NCI-H2107 (cell line): ENCODE measurements at places on chromosomes 2 and 18.

DNA sequence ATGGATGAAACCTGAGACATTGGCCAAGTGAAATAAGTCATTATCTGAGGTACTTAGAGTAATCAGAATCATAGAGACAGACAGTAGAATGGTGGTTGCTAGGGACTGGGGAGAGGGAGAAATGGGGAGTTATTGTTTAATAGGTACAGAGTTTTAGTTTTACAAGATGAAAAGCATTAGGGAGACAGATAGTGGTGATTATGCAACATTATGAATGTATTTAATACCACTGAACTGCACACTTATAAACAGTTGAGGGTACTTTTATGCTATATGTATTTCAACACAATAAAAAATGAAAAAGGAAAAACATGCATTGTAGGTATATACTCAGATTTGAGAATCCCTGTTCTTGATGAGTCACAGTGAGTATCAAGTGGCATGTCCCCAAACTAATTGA, 59.7 kb downstream of the EPC2 start:
- DNase-seq, result no peak

GRCh38 chr2:16678964-16679363, 13.3 kb upstream of the CYRIA start:
- no peak for DNase-seq

GRCh38 chr2:106859498-106859897, 26.5 kb downstream of the ST6GAL2 start:
- no peak for DNase-seq

DNA sequence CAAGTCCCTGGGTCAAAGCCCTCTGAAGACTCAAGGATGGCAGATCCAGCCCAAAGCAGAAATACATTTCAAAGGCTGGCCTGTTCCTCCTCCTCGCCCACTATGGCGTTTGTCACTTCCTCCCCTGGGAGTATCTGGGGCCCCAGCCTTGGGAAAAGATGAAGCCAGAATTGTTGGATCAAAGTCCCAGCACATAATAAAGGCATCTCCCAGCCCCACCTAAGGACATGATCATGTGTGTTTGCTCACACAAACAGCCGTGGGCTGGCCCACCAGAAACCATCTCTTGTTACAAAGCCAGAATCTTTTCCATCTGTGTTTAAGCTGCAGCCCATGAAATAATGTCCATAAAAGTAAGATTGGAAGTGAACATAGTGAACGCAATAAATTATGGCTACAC, 50.1 kb upstream of the HAAO start:
- DNase-seq, result no peak

DNA sequence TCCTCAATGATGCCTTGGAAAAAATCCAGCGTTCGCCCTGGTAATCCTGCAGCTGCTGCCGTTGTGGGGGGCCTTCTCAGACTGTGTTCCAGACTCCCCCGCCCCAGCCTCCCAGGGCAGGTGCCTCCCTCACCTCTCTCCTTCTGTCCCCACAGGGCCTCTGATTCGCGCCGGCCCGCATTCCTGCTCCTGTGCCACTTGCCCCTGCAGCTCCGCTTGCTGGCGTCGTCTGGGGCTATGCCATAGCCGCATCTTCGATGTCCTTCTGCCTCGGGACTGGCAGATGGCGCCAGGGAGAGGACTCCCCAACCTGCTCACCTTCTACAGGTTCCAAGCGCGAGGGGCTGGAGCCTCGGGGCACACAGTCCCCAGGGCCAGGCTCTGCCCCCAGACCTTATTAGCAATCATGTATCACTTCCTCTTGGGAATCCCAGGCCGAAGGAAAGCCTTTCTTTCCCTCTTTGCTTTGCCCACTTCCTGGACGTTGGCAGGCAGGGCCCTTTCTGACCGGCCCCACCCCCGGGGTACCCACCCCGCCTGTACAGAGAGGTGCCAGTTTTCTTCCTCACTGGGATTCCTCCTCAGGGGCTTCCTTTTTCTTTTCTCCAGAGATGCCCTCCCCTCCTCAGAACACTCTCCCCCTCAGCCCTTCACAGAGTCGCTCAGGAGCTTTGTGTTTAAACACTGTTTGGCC, 4.4 kb downstream of the SPATA3 start:
- DNase-seq, result no peak

- DNase-seq, result no peak
Measured at GRCh38 chr2:64493788-64494187, 30.3 kb upstream of the AFTPH start.

DNA sequence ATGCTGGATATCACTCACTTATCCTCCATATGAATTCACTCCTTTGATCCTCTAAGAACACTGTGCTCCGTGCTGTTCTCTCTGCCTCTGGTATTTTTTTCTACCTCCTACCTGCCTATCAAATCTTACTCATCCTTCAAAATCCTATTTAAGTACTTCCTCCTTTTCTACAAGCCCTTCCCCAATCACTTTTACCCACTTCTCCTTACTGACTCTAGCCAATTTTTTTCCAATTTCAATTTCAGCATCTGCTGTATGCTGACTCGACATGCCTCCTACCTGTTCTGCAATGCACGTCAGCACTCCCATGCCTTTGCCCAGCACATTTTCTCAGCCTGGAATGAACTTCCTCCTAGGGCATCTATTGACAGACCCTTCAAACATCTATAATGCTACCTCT, 37.3 kb upstream of the LNPK start:
- no peak for DNase-seq

DNA sequence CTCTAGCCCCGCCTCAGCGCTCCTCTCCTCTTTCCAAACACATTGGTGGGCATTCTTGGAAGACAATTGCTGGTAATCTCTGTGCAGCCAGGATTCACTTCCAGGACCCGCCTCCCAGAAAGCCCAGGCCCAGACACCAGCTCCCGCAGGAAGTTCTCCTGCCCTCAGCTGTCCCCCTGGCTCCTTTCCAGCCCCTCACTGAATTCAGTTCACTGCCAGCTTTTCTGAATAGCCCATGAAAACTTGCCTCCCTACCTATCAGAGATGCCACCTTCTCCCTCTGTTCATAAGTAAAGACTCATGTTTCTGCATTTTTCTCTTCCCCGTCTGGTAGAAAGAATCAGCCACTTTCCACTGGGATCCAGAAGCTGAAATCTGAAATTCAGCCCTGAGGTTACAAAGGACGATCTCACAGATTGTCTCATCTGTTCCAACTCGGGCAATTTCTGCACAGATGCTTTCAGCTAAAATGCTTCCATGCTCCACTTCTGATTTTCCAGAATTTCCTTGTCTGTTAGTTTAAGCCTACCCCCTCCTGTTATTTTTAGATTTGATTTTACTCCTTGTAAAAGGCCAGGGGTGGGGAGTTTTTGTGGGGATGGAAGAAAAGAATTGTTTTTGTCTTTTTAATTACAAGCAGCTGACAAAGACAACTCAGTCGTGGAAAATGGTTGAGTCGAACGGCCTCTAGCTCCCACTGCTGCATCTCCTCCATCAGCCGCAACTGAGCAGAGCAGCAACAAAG, 98.1 kb downstream of the SP3 start:
- no peak for DNase-seq

DNA sequence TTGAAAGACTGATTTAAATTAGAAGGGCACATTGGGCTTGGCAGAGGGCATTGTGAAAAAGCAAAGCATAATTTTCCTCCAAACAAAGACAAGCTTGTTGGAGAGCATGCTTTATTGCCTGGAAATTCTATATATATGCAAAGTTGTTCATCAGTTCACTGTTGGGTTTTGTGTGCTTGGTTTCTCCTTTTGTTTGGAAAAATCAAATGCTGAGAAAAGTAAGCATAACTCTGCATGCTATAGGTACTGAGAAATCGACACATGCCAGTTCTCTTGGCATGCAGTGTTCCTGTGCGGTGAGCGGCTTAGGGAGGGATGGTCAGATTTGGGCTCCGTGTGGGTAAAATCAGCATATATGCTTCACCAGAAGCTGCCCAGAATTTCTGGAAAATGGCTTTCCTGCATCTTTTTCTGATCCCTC, 161.0 kb downstream of the RAPGEF4 start:
- DNase-seq, result no peak

DNA sequence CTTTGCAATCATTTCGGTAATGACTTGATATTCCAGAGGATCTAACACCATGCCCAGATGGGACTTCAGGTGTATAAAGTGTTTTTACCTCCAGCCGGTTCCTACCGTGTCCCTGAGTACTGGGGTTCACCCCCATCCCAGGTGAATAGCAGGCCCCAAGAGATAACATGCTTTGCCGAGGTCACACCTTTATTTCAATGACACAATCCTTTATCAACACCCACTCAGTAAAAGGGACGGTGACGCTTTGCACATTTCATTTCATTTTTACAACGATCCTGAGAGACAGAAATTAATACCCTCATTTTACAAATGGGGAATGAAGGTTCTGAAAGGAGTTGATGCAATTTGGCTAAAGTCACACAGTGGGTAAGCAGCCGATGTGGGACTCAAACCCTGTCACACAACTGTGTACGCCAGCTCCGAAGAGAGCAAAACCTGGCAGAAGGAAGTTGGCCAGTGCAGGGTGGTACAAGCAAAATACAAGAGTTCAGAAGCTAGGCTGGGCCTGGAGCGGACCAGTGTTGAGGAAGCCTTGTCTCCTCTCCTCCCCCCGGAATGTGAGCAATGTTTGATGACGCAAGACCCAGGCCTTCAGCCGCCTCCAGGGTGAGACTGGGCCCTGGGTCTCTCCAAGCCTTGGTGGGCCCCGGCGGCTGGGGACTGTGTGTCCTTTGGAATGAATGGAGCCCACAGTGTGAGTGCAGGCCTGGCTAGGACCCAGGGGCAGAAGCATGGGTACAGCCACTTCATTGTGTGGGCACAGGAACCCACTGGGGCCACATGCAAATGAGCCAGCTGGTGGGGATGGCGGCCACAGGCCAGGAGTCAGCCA, 139.6 kb upstream of the MYCN start:
- no peak for DNase-seq

DNA sequence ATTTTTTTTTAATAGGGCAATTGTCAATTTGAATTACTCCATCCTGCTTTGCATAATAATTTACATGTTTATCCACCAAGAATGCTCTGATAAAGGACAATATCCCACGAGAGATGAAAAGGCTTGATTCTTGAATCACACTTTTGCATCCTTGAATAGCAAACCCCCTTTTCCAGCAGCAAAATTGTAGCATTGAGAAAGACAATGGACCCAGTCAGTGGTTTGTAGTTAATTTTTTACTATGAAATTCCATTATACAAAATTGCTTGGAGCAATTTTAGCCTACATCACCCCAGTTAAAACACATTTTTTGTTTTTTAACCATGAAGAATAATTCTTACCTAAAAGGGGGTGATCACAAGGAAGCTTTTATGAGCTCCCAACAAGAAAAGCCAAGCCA, 255.1 kb downstream of the RND3 start:
- no peak for DNase-seq

DNA sequence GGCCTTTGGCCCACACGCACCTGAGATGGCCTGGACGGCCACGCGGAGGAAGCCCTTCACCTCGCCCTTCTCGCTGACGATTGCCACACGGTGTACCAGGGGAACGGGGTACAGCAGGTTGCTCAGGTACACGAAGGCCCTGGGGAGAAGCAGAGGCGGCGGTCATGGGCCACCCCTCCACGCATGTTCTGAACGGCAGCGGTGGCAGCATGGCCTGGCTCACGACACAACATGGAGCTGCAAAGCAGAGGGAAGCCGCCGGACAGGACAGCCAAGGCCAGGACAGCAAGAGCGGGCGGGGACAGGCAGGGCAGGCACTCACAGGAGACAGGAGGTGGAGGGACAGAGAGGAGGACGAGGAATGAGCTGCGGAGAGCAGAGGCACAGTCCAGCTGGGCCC, 58.7 kb downstream of the AQP12A start:
- no peak for DNase-seq

GRCh38 chr2:149213764-149214493, 116.5 kb upstream of the LYPD6 start:
- no peak for DNase-seq

GRCh38 chr2:228532233-228532632, 350.7 kb upstream of the SPHKAP start:
- no peak for DNase-seq

- no peak for DNase-seq
Measured at GRCh38 chr18:70058916-70059315, 111.2 kb upstream of the CD226 start.

DNA sequence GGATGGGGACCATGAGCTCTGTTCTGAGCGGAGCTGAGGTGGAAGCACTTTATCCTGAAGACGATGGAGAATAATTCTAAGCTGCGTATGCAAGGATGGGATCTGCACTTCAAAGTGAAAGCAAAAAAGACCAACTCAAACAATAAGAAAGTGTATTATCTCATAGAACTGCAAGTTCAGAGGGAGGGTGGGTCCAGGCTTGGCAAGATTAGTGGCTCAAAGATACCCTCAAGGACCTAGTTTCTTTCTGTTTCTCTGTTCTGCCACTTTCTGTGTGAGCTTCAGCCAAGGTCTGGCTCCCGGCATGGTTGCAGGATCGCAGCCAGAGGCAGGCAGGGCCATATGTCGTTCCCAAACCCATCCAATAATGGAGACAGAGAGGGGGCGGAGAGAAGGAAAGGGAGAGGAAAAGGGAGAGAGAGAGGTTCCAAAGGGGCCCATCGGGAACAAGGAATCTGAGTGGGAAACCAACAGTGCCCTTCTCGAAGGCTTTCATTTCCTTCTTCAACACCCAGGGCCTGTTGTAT, 169.2 kb upstream of the NCK2 start:
- no peak for DNase-seq

DNA sequence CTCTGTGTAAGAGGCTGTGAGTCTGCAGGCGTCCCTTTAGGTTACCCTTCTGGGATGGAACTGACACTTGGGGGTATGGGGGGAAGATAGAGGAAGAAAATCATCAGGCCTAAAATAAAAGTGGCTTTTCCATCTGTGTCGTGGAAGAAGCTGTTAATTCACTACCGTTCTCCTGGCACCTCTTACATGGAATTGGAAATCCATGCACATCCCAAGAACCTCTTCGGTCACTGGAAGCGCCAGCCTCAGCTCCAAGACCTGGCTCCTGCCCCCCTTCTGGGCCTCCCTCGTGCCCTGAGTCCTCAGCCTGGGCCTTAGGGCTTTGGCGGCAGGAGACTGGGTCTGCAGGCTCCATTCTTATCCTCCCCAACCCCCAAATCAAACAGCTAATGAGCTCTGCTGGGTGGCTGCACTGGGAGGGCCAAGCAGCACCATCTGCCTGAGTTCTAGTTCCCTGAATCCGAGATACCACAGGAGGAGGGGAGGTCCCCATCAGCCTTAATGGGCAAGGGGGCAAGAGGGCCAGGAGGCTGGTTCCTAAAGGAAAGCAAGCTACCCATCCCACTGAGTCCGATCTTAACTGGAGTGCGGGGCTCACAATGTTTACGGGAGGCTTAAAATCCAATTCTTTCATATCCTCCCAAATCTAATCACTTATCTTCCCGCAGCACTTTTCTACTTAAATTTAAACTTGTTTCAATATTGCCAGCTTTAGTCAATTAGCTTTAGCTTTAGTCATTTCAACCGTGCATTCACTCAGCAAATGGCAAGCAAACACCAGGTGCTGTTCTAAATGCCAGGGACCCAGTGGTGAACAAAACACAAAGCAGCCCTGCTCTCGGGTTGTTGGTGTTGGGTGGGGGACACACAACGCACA, 52.8 kb downstream of the FAM178B start:
- DNase-seq, result no peak

GRCh38 chr2:203973000-203973399, 36.4 kb downstream of the ICOS start:
- DNase-seq, result no peak

- DNase-seq, result no peak
Measured at GRCh38 chr2:223995569-223995968, 38.3 kb downstream of the MRPL44 start.

GRCh38 chr2:233439191-233439590, 84.9 kb downstream of the DGKD start:
- no peak for DNase-seq

- DNase-seq, result no peak
Measured at GRCh38 chr2:159002462-159003111, 34.1 kb downstream of the TANC1 start.
